ENCODE measurements at places on chromosomes 7 and 10.

GRCh38 chr10:86287966-86288579 is 78.5 kb downstream of the GRID1 start:
- DNase-seq, result no peak

DNA sequence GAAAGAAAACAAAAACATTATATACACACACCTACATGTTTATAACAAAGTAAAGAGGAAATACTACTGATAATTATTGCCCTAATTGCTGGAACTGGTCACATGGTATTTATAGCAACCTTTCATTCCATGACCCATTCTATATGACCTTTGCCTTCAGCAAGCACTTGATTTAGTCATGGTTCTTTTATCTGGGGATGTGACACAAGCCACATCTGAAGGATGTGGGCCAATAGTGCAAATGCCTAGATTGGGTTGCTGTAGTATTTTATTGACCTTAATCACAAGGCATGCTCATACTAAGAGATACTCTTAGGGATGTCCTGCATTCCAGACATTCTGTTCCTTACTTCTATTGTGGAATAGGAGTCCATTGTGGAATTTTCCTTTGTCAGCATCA is 723.5 kb upstream of the POM121L12 start:
- no peak for DNase-seq

- no peak for DNase-seq
Observed at GRCh38 chr10:33550811-33551210, 216.3 kb upstream of the NRP1 start.

DNA sequence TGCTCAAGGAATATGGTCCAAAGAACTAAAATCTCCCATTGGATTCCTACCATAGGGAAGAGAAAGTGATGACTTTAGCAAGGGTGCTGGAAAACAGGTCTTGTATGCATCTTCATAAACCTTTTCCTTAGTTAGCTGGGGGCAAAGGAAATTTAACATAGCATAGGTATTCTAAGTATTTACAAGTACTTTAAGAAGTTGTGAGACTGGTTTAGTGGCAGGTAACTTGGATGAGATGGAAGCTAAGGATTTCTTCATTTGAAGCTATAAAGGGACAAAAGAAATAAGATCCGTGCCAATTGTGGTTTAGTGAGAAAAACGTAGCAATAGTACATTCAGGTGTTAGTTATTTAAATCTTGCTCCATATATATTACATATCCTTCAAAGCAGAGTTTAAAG is 183.4 kb upstream of the TCF7L2 start:
- DNase-seq, result no peak

GRCh38 chr7:111741811-111742240 is 179.5 kb upstream of the IMMP2L start:
- DNase-seq, result peak; percentile 65

Data from MM.1S (cell line).